ENCODE measurements at places on chromosomes 5 and 9.

- DNase-seq: no peak
These were observed 277.7 kb downstream of the MSX2 start for GRCh38 chr5:175001876-175002645.

GRCh38 chr9:32941701-32942100 is 59.7 kb downstream of the APTX start:
- DNase-seq: no peak

DNA sequence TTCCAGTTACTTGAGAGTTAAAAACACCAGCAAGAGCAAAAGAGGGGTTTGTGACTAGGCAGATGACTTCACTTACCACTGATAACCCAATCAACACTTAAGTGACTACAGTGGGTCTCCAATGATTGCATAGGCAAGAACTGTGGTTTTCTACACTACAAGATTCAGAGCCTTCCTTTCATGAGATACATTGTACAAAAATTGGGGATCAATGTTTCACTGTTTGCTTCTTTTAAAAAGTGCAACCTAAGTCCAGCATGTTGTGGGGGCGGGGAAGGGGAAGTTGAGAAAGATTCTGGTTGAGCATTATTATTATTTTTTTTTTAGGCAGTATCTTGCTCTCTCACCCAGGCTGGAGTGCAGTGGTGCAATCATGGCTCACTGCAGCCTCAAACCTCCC is 3.6 kb downstream of the IQGAP2 start:
- DNase-seq: no peak

DNA sequence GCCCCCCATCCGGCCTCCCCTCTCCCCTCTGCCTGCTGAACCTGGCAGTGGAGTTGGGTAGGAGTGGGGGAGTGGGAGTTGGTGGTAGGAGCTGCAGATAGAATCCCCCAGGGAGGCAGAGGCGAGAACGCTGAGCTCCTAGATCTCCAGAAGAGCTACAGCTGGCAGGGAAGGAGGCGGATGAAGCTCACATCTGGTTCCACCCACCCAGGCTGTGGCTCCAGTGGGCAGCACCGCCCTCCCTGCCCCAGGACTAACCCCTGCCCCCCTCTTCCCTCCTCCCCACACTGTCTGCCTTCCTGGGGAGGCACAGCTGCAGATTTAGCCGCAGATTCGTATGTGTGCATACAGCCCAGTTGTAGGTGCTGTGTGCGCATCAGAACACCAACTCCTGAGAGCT is 34.2 kb downstream of the C9orf50 start:
- no peak for DNase-seq

DNA sequence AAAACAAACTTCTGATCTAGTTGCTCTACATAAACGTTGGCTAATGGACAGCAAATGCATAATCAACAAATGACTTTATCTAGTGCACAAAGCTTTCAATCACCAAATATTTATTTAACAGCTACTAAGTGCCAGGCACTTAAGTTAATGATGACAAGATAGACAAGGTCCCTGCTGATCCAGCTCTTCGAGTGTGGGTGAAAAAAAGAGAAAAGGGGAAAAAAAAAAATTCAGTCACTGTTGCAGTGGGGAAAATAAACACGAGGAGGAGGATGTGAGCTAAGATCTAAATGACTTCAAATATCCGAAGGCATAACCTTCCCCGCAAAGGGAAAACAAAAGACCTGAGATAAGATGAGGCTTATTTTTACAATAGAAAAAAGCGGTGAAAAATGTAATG is 9.6 kb downstream of the PSIP1 start:
- DNase-seq: no peak

DNA sequence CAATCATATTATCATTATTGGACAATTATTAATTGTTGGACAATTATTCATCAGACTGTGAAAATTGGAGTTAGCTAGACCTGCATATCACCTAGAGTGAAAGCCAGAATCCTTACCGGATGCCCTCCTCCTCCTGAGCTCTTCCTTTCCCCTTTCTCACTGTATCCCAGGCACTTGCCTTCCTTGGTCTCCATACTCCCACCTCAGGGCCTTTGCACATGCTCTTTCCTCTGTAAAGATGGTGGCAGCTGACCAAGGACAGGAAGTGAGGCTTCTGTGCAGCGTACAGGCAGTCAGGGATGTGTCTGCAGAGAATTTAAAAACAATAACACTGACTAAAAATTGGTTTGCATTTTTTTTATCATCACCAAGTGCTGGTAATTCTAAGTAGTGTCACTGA is 15.5 kb upstream of the FAM193B start:
- DNase-seq: no peak

- no peak for DNase-seq
These were observed 29.4 kb upstream of the TNIP1 start for GRCh38 chr5:151110122-151110681.

DNA sequence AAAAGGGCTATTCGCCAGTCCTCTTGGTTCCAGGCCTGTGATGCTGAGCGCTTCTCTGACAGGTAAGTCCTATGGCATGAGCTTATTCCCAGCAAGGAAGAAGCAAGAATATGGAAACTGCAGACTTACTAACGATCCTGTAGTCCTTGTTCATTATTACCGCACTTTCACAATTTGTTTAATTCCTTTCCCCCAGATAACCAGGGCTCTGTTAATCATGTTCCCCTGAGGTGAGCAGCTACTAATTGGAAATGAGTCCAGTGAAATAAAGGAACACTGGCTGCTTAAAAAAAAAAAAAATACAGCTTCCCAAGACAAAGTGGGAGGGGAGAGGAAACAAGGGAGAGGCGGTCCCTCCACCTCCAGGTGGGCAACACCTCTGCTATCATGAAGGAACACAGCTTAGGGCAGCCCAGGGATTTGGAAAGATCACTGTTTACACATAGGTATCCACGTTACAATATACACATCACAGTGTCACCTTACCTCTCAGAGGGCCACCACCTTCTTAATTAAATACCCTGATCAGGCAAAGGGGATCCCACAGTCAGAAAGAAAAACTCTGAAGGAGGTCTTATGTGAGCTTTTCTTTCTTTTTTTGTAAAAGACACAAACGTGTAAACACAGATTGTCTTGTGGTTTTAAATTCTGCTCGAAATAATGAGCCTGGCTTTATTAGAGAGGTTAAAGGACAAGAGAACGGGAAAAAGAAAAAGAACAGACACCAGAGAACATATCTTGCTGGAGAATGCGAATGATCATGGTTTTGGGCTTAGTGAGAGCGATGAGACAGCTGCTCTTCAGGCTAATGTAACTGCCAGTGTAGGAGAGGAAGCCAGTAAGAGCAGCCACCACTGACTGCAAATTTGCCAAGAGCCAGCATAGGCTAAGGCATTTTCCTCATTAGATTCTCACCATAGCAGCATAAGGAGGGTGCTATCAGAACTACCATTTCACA is 258.6 kb downstream of the CRB2 start:
- no peak for DNase-seq

DNA sequence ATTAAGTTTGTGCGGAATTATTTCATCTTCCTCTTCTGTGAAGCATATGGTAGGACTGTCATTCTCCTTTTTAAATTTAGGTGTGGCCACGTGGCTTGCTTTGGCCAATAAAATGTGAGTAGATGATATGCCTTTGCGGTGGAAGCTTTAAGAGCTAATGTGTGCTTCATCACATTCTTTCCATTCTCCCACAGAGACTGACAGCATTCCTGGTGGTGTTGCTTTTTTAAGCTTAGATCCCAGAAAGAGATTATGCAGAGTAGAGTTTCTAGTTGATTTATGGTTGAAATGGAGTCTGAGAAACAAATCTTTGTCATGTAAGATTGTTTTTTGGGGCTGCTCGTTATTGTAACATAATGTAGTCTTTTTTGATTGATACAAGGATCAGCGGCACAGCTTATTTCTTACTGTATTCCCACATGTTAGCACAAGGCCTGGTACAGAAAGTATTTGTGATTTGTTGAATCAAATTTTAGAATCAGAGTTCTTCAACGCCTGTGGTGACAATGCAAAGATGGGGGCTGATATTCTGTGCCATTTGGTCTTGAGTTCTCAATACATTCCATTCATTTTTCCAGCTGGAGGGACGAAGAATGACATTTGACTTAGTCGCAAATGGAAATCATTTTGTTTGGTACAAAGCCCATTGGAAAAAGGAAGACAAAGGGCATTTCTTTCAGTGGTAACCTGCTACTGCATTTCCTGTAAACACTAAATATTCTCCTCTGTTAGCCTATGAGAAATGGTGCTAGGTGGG is 209.9 kb upstream of the VLDLR start:
- no peak for DNase-seq

- DNase-seq: no peak
These were observed 466.2 kb downstream of the SPOCK1 start for GRCh38 chr5:137032929-137033328.

DNA sequence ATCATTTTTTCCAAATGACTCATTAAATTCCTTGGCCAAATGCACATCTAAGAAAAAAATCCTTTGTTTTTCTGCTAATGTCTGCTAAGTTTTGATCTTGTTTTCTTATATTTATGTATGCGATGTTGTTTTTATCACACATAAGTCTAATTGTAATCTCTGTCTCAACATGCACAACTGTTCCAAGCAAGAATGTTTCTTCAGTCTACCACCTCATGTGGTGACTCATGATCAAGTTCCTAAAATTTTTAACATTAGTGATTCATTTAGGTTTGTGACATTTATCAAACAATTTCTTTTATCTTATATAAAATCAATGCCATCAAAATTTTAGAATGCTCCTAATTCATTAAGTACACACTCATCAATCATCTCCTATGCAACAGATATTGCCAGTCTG is 763.9 kb upstream of the FAM174A start:
- DNase-seq: no peak

- DNase-seq: no peak
These were observed 61.0 kb upstream of the TEX48 start for GRCh38 chr9:114742947-114743346.

DNA sequence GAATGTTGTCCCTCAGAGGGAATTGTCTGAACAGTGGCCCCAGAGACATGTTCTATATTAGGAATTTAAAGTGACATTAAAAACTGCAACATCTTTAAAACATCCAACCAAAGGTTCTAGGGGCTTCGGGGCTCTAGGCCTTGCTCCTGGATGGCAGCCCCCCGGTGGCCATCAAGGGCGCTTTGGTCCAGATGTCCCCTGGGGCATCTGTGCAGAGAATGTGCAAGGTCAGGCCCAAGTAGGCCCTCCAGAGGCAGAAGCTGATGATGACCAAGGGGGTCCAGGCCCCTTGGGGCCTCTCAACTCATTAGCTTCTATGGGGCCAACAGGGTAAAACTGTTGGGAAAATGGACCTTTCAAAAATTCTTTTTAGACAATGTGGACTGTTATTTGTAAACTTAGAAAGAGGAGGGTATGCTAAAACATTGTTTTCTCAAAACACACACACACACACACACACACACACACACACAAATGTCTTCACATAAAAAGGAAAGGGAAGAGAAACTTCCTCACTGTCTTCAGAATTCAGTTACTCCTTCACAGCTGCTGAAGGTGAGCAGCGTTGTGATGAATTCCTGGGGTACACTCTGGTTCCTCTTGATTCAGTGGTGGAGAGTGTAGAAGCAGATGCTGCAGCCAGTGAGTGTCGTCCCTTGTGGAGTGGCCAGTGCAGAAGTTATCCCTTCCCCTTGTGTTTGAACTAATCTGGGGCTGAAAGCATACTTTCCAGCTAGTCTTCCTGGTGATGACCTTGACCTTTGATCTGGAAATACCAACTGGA is 125.2 kb downstream of the WDR41 start:
- DNase-seq: no peak

GRCh38 chr5:78235289-78235688 is 59.2 kb downstream of the AP3B1 start:
- no peak for DNase-seq

GRCh38 chr5:99815-100214 is 7.8 kb downstream of the PLEKHG4B start:
- no peak for DNase-seq

DNA sequence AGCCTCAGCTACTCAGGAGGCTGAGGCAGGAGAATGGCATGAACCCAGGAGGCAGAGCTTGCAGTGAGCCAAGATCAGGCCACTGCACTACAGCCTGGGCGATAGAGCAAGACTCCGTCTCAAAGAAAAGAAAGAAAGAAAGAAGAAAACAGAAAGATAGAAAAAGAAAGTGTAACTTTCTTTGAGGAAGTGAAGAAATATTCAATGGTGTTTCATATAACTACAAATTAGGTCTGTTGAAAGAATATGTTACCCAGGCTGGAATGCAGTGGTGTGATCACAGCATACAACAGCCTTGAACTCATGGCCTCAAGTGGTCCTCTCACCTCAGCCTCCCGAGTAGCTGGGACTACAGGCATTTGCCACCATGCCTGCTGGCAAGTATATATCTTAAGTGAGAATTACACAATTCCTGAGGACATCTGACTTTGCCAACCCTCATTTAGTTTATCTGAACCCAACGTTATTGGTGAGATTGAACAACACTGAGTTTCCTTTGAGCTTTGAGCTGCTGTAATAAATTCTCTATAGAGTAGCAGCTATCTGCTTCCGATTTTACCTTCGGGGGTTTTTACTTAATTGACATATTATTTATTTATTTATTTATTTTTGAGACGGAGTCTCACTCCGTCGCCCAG is 2.0 kb upstream of the FAF2 start:
- no peak for DNase-seq

GRCh38 chr9:93436218-93436617 is 15.3 kb upstream of the FAM120A start:
- no peak for DNase-seq

- no peak for DNase-seq
These were observed 404.7 kb upstream of the DAB2 start for GRCh38 chr5:39829441-39829840.

DNA sequence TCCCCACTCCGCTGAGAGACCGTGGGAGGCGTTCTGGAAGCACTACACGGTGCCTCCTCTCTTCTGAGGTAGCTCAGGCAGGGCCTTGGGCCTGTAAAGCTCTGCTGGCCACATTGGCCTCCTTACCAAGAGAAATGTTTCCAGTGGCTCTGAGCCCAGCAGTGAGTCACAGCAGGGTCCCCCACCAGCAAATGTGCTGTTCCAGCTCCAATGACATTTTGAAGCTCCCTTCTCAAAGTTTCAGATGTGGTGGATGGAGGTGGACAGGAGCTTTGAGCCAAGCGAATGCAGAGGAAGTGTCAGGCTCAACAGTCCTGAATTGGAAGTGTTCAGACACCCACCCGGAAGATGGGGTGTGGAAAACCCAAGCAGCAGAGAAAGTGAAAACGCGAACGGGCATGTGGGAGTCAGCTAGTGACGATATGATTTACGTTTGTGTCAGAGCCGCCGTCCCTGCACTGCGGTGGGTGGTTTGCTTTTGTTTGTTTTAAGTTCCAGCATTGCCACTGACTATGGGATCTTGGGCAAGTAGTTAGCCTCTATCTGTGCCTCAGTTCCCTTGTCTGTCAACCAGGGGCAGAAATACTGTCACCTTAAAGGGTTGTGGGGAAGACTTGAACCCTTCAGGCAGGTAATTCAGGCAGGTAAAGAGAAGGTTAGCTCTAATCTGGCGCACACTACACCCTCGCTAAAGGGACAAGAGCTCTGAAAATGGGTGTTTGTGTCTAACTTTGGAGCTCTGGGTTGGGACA is 38.2 kb downstream of the C5orf15 start:
- DNase-seq: peak; percentile 30

Data from stimulated activated CD8-positive, alpha-beta memory T cell treated with anti-CD3 and anti-CD28 coated beads, Interleukin-7, amount 100 ng/mL, for 24 hours (primary cell).